ENCODE measurements at places on chromosomes 2 and 18.

GRCh38 chr2:158815166-158815565 lies 20.0 kb downstream of the DAPL1 start:
- DNase-seq, result no peak

DNA sequence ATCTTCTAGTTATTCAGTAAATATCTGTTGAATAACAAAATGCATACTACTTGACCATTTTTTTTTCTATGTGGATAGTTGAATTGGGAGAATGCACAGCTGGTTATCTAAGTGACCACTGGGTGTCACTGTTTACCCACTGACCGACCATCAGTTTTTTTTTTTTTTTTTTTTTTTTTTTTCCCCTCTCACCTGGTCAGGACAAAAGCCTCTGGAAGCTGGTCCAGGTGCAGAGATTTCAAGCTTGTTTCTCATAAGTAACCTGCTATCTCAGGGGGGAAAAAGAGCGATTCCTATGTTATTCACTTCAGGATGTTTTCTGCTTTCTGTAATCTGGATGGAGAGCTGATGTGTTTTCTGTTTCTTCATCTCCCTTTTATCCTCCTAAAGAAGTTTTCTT lies 256.0 kb downstream of the DCDC2C start:
- no peak for DNase-seq

DNA sequence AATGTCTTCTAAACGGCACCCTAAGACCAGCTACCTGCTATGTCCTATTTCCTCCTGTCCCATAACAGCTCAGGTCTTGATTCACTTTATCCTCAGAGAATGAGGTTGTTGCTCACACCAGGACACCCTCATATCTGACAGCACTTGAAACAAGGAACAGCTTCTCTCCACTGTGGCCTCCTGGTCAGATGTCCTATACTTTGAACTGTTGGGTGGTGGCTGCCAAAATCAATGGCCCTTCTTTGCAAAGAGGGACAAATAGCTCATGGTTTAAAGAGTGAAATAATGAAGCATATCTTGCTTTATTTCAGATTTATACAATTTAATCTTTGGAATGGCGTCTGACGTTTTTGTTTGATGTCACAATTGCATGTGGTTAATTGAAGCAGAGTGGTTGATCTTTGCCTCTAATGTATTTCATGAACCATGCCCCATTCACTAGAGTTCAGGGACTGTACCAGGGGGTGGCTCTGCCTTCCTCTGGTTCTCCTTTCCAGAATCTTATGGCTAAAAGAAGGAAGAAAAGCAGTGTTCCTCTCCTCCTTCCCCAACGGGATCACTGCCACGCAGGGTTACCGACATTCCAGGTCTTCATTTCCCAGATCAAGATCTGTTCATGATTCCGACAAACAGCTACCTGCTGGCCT lies 24.1 kb upstream of the ZCCHC2 start:
- DNase-seq, result no peak

DNA sequence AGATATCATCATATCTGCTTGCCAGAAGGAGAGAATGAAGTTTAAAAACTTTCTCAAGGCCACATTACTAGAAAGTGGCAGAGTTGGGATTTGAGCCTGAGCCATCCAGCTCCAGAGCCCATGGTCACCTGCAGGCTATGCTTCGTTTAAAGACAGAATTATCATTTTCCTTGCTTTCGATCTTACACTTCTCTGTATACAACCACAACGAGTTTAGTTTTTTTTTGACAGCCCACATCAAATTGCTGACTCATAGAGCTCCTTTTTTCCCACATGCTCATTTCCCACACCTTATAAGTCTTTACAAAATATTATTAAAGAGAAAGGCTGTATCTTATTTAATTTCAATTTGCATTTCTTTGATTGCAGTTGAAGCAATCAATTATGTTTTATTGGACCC lies 6.5 kb downstream of the PLEK start:
- no peak for DNase-seq

- no peak for DNase-seq
Observed at GRCh38 chr2:238557936-238558335, 131.2 kb downstream of the ASB1 start.

Measured in stimulated activated CD4-positive, alpha-beta T cell treated with anti-CD3 and anti-CD28 coated beads, Interleukin-15, amount 100 ng/mL, for 1 hour (primary cell).